CD4-positive, alpha-beta T cell (primary cell): ENCODE measurements at places on chromosomes 1 and 21. TPM values are rescaled to one million over a fixed set of nuclear protein-coding genes. Genes with fewer than 3 reads are reported as not detected.

GRCh38 chr1:8835941-8836643, 18.7 kb upstream of the RERE start:
- H3K27ac ChIP-seq, result no peak overlapping the region
- no peak overlapping the region for H3K4me3 ChIP-seq
- no peaks in the 10 kb centered on the region for H3K27me3 ChIP-seq
- H3K4me1 ChIP-seq, result no peaks in the 10 kb centered on the region
- DNase-seq, result no peak
- no peaks in the 10 kb centered on the region for H3K36me3 ChIP-seq

DNA sequence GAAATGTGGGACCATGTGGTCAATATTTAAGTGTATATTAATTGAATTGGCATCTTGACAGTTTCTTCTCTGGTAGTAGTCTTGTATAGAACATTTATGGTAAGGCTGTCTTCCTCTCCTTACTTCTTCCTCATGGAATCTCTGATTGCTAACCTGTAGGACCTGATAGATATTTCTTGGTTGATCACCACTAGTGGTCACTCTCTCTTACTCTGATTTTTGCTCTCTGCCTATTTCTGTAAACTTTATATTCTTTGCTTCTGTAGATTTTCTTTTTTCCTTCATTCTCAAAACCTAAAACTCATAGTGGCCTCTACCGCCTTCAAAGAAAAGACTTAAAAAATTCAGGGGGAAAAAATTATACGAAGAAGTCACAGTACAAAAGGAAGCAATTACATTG, 21.2 kb downstream of the MAST2 start:
- no peak for DNase-seq
- H3K4me1 ChIP-seq, result no peaks in the 10 kb centered on the region
- H3K27ac ChIP-seq, result no peak overlapping the region
- no peaks in the 10 kb centered on the region for H3K36me3 ChIP-seq
- no peak overlapping the region for H3K4me3 ChIP-seq

- H3K4me3 ChIP-seq, result no peak overlapping the region
- H3K27me3 ChIP-seq, result no peaks in the 10 kb centered on the region
- no peaks in the 10 kb centered on the region for H3K4me1 ChIP-seq
- H3K36me3 ChIP-seq, result no peaks in the 10 kb centered on the region
- no peak overlapping the region for H3K27ac ChIP-seq
Measured at GRCh38 chr21:35326677-35327076, 277.6 kb upstream of the RUNX1 start.

The CLCA1 gene
- not detected for total RNA-seq

The KCNE2 gene
- total RNA-seq, result not detected

GRCh38 chr1:51519048-51519864, at the start of gene EPS15:
Gene EPS15 (minus strand): TSS chr1:51519266. CDS start chr1:51519231, 35 bp downstream.
- H3K4me3 ChIP-seq, result peak within 1 kb of the TSS; percentile 76
- H3K4me1 ChIP-seq, result peaks cover 24% of the 10 kb centered on the region
- H3K27ac ChIP-seq, result peak within 1 kb of the TSS; percentile 50
- H3K27me3 ChIP-seq, result no peaks in the 10 kb centered on the region

The IPO9 gene
- total RNA-seq, result 20.1 TPM

DNA sequence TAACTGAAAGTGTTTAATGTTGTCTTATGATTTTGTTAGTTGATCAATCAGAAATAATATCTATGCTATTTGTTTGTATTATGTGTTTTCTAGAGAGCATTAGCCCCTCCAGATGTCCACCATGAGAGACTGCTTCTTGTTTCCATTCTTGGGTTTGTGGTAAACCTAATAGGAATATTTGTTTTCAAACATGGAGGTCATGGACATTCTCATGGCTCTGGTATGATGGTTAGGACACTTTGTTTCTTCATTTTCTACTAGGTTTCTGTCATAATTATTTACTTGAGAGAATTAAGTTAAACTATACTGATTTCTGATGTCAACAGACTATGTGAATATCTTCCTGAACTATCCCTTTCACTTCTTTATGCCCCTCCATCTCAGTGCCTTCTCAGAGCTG, 16.1 kb downstream of the SLC30A7 start:
- H3K4me1 ChIP-seq, result no peaks in the 10 kb centered on the region
- H3K4me3 ChIP-seq, result no peak overlapping the region
- H3K27ac ChIP-seq, result no peak overlapping the region
- peaks cover 90% of the 10 kb centered on the region for H3K36me3 ChIP-seq
- no peaks in the 10 kb centered on the region for H3K27me3 ChIP-seq

- peaks cover 10% of the 10 kb centered on the region for H3K4me1 ChIP-seq
- H3K4me3 ChIP-seq, result no peak overlapping the region
- no peak overlapping the region for H3K27ac ChIP-seq
- no peak for DNase-seq
- H3K27me3 ChIP-seq, result peaks cover 10% of the 10 kb centered on the region
Measured at GRCh38 chr1:65264197-65264929, 45.0 kb upstream of the DNAJC6 start.

The SPRR2B gene
- total RNA-seq, result not detected

DNA sequence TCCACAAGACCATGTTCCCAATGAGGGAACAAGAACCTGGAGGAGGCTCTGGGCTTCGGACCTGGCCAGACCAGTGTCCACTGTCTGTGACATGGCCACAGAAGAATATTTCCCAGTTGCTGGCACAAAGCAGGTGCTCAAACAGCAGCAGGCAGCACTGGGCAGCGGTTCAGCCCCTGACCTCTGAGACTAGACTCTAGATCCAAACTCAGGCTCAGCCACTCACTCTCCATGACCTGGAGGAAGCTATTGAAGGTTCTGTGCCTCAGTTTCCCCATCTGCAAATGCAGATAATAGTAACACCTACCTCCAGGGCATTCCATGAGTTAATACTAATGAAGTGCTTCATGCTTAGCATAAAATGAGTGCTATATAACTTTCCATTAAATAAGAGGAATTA, 8.0 kb downstream of the TMPRSS2 start:
- no peak for DNase-seq
- H3K36me3 ChIP-seq, result no peaks in the 10 kb centered on the region
- H3K4me3 ChIP-seq, result no peak overlapping the region
- peaks cover 6% of the 10 kb centered on the region for H3K27me3 ChIP-seq
- no peak overlapping the region for H3K27ac ChIP-seq

GRCh38 chr1:178086766-178087165, 7.1 kb upstream of the RASAL2 start:
- H3K4me1 ChIP-seq, result no peaks in the 10 kb centered on the region
- H3K27me3 ChIP-seq, result no peaks in the 10 kb centered on the region
- H3K27ac ChIP-seq, result no peak overlapping the region
- H3K4me3 ChIP-seq, result no peak overlapping the region
- no peaks in the 10 kb centered on the region for H3K36me3 ChIP-seq
- no peak for DNase-seq
